BE2C (cell line): ENCODE measurements at places on chromosomes 3 and 15.

DNA sequence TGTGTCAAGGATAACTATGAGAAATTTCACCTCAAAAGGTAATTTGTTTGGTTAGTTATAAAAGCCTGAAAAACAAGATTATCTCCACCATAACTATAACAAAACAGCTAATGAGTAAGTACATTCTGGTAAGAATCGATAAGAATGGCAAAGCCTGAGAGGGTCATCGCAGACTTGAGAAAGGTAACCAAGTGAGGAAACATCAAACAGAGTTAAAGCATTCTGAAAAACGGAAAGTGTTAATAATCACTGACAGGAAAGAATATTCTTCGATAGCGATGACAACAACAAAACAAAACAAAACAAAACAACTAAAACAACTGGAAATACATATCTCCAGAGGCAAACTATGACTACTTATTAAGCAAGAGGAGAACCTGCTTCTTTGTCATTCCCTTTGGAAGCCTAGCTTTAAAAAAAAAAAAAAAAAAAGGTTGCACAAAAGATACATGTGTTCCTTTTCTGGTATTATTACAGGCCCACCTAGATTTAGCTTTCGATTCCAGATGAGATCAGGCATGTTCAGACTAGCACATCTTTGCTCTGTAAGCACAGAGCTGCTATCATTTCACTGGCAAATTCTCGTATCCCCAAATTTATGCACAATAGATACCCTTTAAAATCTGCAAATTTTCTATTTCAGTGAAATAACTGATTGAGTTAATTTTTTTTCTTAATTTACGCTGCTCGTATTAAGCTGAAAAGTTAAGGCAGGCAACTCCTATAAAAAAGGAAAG is 155.6 kb downstream of the TIGIT start:
- no peak for DNase-seq

- peak; percentile 53 for DNase-seq
These were observed 6.3 kb upstream of the CDC25A start for GRCh38 chr3:48194446-48195071.

GRCh38 chr3:134052370-134052769 is 22.6 kb upstream of the SLCO2A1 start:
- DNase-seq = peak; percentile 33

- no peak for DNase-seq
These were observed 19.9 kb upstream of the TPM1 start for GRCh38 chr15:63022663-63023062.

- no peak for DNase-seq
These were observed 374.2 kb downstream of the PLCL2 start for GRCh38 chr3:17258823-17259436.
